Activated CD8-positive, alpha-beta memory T cell treated with anti-CD3 and anti-CD28 coated beads for 4 hours (primary cell): ENCODE measurements at places on chromosomes 1 and 21.

- no peak for DNase-seq
These were observed 8.4 kb downstream of the FOXE3 start for GRCh38 chr1:47424336-47424982.

DNA sequence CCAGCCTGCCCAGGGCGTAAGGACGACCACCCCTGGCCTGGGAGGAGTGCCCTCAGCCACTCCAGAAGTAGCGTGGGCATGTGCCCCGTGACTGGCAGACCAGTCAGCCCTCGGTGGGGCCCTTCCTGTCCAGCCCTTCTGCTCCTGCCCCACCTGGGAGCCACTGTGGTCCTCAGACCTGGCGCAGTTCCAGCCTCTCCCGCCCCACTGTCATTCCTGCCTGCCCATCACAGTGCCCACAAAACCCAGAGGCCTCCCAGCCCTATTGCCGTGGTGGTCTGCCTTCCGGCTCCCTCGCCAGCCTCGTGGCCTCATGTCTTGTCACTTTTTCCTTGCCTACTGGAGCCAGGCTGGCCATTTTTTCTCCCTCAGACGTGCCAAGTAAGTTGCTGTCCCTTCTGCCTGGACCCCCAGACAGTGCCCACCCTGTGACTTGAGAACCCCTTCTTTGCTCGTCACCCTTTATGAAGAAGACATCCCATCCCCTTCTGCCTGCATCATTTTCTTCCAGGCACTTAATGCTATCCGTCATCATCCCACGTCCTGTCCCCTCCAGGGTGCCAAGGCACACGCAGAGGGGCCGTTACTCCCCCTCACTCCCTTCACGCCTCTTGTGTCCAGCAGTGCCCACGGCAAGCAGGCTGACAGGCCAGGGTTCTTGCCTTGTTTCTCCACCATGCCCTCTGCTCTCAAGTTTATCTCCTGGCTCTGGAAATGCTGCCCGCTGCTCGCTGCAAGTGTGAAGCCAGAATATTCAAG is 122.6 kb downstream of the CAMTA1 start:
- DNase-seq: no peak

DNA sequence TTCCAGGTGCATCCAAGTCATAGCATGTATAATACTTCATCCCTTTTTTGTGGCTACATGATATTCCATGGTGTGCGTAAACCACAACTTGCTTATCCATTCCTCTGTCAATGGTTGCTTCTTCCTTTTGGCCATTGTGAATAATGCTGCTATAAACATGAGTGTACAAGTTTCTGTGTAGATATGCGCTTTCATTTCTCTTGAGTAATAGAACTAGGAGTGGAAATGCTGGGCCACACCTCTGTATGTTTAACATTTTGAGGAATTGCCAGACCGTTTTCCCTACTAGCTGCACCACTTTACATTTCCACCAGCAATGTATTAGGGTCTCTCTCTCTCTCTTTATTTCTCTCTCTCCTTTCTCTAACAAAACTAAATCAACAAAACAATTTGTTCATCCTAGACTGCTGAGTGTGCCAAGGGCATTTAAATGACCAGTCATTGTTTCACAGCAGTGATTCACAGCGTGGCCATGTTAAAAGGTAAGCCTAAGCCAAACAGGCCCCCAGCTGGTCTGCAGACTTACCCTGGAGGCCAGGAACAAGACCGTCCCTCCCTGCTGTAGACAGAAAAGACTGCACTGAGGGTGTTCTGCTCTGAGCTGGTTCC is 53.2 kb upstream of the LYST start:
- DNase-seq: no peak

GRCh38 chr1:214449371-214449770 is 102.0 kb downstream of the PTPN14 start:
- DNase-seq: no peak

GRCh38 chr1:116439701-116440100 is 66.7 kb downstream of the ATP1A1 start:
- no peak for DNase-seq
